ENCODE measurements at places on chromosomes 3 and 15.

GRCh38 chr15:32682977-32683630, 34.7 kb upstream of the GREM1 start:
- no peak for DNase-seq

DNA sequence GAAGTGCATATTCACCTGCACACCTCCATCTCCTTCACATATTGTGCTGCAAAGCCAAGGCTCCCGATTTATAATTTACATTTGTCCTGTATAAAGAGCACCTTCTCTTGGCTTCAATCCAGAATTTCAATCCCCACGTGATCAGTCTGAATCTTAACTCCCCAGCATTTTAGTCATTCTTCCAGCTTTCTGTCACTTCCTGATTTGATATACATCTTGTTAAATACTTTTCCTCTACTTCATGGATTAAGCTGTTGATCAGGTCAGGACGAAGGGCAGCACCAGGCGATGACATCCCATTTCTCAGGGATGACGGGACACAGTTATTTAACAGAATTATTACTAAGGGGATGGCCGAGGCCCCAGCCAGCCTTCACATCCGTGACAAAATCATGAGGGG, 212.5 kb downstream of the EPHB1 start:
- DNase-seq, result no peak

DNA sequence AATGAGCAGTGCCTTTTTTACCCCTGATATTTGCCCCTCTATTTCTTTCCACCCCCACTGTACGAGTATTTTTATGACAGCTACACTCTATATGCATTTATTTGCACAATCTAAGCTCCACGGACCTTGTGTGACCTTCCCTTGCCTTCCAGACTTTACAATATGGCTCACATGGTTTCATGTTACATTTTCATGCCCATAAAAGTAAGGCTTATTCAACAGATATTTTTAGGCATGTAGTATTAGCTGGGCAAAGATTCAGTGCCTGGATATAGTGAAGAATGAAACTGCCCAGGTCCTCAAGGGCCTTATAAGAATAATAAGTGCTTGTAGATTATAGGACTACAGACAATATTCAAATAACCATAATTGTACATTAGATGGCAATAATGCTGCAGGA, 481.9 kb upstream of the CNTN4 start:
- no peak for DNase-seq

- DNase-seq, result peak; percentile 91
Measured at GRCh38 chr15:67120839-67121643, 55.6 kb downstream of the SMAD3 start.

- no peak for DNase-seq
Measured at GRCh38 chr3:6825524-6825923, 35.4 kb upstream of the GRM7 start.

Data from activated T-cell treated with anti-CD3 and anti-CD28 coated beads, Interleukin-2, amount 50 U/mL, for 48 hours (primary cell).